ENCODE measurements at places on chromosomes 5 and 9. TPM values are rescaled to one million over a fixed set of nuclear protein-coding genes. Genes with fewer than 3 reads are reported as not detected.

GRCh38 chr5:151067632-151068432, 13.0 kb downstream of the TNIP1 start:
- no peak for DNase-seq

- no peak for DNase-seq
Observed at GRCh38 chr9:90979639-90980038, 178.0 kb downstream of the SYK start.

- no peak for DNase-seq
Observed at GRCh38 chr5:149851211-149851610, 93.4 kb downstream of the PDE6A start.

GRCh38 chr5:2700876-2701275, 50.6 kb downstream of the IRX2 start:
- DNase-seq: no peak

DNA sequence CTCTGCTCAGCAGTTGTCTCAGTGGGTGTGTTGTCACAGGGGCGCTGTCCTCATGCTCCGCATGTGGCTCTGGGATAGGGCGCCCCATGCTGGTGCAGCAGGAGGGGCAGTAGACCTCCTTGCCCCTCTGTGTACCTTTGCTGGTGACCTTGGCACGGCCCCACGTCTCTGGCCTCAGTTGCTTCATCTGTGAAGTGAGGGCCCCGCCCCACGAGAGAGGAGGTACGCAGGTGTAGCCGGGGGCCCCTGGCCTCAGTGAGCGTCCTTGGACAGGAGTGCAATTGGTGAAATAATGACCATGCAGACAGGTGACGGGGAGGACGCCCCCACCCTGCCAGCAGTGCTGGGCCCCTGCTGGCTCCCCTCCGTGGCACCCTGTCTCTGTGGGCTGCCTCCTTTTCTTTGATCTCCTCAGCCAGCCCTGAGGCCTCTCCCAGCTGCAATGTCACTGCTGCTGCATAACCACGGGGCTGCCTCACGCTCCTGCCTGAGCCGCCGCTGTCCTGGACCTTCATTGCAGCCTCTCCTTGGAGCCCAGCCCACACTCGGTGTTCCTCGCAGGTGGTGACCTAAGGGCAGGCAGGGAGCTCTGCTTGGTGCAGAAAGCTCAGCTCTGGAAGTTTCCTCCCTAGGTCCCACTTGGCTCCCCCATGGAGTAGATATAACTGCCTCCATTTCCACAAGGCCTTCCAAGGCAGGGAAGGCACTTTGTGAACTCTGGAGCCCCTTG, 57.3 kb downstream of the PHF2 start:
- no peak for DNase-seq

OCLN gene
- polyA plus RNA-seq: 0.14 TPM
